Stimulated activated CD8-positive, alpha-beta memory T cell treated with anti-CD3 and anti-CD28 coated beads, Interleukin-7, amount 100 ng/mL, for 1 hour (primary cell): ENCODE measurements at places on chromosomes 7 and 10.

DNA sequence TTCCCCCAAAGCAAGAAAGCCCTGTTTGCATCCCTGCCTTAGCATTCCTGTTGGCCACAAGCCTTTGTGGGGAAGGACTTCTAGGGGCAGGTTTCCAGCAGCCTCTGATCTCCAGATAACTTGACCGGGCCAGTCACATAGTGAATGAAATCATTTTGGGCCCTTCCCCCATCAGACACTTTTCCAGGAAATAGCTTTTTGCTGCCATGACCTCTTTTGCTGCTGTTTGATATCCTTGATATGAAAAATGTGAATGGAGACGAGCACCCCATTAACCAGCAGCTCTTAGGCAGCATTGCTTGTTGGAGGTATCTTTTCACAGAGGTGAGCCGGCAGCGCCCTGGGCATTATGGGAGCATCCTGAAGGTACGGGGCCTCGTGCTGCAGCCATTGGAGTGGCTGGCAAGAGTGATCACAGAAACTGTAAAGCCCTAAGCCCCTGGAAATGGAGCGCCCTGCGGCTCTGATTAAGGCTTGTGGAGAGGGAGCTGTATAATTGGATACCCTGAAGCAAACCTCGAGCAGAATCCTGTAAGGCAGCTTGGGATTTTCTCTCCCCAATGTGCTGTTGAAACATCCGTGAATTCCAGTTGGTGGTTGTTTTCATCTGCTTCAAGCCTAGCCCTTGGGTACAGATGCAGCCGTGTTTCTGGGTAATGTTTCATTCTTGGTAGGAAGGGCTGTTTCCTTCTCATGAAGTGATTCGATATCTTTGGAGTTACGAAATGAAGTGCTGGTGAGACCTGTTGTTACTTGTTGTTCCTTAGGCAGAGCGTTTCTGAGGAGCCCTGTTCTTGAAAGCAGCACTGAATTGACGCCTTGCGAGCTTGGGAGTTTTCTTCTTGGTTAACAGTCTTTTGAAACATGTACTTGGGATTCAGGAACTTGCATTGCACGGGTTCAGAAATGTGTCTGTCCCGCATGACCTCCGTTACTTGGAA is 179.0 kb downstream of the PTEN start:
- DNase-seq, result no peak

DNA sequence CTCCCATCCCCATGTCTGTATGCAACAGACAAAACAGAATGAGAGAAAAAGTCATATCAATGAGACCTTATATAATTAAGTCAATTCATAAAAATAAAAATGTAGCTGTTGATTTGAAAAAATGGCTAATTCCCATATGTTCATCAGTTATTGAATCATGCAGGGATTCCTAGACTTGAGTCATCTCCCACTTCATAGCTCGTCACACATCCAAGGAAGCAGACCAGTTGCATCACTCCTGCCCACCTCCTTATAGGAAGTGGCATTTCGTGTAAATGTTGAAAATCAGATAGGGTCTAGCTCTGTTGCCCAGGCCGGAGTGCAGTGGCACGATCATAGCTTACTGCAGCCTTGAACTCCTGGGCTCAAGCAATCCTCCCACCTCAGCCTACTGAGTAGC is 56.1 kb upstream of the SH2B2 start:
- DNase-seq, result no peak

GRCh38 chr10:58570979-58571378 is 58.3 kb downstream of the BICC1 start:
- no peak for DNase-seq

GRCh38 chr7:157668884-157669767 is 332.3 kb downstream of the DNAJB6 start:
- DNase-seq, result no peak
